ENCODE measurements at places on chromosomes 7 and 10.

- DNase-seq: no peak
These were observed 33.9 kb downstream of the STOX1 start for GRCh38 chr10:68861253-68861652.

GRCh38 chr7:69363136-69363535 lies 235.1 kb upstream of the AUTS2 start:
- DNase-seq: no peak

GRCh38 chr7:92813390-92814024 lies 22.9 kb downstream of the CDK6 start:
- DNase-seq: no peak

GRCh38 chr10:71765176-71765904 lies 8.0 kb downstream of the VSIR start:
- no peak for DNase-seq

DNA sequence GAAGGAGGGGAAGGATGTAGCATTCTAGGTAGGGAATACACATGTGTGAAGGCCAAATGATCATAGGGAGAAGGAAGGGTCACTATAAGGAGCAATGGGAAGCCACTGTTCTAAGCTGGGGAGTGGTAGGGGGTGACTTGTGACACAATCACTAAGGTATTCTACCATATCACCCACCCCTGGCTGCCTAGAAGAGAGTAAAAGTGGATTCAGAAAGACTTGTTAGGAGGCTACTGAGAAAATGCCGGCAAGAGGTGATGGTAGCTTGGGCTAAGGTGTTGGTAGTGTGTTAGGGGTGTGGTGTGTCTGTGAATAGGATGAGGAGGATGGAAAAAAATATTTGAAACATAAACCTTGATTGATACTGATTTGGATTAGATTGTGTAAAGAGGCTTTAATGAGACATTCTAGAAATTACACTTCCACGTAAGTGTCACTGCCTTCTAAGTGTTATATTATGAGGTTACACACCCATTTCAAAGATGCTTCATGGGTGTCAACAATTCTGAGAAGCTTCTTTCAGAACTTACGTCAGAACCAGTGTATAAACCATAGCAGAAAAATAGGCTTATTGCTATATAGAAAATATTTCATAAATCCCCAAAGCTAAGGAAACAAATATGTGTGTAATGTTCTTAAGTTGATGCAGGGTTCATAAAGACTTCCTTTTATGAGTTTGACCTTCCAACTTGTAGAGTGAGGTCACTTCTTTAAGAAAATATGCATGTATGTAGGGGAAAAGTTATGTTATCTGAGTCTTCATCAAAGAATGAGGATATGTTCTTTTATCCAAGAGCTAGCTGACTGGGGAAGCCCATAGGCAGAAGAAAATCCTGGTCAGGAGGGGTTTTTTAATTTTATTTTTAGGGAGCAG lies 5.6 kb upstream of the BPGM start:
- DNase-seq: no peak

- DNase-seq: no peak
These were observed 107.5 kb upstream of the ARID5B start for GRCh38 chr10:61793760-61794703.

- no peak for DNase-seq
These were observed 97.0 kb upstream of the FAM20C start for GRCh38 chr7:95180-95862.

GRCh38 chr10:60454336-60454735 lies 64.7 kb upstream of the ANK3 start:
- no peak for DNase-seq

DNA sequence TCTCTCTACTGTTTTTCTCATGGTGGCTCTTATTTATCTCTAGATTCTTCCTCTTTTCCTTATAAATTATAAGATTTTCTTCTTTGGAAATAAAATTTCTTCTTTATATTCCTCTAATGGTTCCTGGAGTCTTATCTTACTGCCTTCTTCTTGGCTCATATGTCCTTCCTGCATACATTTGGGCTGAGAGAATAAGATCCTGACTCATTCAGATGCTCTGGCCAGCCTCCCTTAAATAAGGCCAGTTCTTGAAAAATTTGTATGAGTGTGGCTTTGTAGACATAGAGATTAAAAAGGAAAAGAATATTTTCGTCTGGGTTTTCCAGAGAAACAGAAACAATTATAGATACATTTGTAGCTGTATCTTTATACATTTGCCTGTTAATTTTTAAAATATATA lies 411.3 kb downstream of the KIF20B start:
- no peak for DNase-seq

GRCh38 chr7:43460733-43461348 lies 122.1 kb upstream of the STK17A start:
- no peak for DNase-seq

- no peak for DNase-seq
These were observed 20.6 kb downstream of the RBM20 start for GRCh38 chr10:110664483-110665420.

GRCh38 chr10:84185526-84186175 lies 8.7 kb upstream of the CDHR1 start:
- DNase-seq: no peak

DNA sequence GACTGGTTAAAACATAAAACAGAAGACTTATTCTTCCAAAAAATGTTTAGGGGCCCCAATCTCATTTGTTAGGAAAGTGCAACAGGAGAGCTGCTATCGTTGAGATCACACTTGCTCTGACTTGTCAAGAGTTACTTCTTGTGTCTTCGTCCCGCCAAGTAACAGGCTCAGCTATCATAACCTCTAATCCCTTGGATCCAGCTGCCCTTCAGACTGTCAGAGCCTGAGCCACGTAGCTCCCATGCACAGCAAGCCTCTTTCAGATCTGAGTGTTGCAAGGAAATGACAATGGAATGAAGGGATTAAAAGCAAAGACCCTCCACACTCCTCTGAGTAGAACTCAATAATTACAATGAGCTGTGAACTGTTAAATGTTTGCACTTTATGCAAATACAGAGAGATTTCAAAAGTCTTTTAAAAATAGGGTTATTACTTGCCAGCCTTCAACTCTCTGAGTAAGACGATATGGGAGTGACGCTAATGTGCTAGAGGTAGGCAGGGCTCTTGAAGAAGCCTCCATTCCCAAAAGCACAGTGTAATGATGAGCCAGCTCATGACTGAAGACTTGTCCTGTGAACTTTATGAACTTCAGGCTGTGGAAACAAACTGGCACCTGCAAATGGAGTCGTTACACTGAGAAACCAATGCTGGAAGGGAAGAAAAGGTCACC lies 28.4 kb upstream of the CDK13 start:
- DNase-seq: no peak

Data from stimulated activated CD8-positive, alpha-beta memory T cell treated with anti-CD3 and anti-CD28 coated beads, Interleukin-2, amount 100 ng/mL, for 1 hour (primary cell).